ENCODE measurements at places on chromosomes 7 and 10. TPM values are rescaled to one million over a fixed set of nuclear protein-coding genes. Genes with fewer than 3 reads are reported as not detected.

Gene ANKRD2
- total RNA-seq = 6.8 TPM

DNA sequence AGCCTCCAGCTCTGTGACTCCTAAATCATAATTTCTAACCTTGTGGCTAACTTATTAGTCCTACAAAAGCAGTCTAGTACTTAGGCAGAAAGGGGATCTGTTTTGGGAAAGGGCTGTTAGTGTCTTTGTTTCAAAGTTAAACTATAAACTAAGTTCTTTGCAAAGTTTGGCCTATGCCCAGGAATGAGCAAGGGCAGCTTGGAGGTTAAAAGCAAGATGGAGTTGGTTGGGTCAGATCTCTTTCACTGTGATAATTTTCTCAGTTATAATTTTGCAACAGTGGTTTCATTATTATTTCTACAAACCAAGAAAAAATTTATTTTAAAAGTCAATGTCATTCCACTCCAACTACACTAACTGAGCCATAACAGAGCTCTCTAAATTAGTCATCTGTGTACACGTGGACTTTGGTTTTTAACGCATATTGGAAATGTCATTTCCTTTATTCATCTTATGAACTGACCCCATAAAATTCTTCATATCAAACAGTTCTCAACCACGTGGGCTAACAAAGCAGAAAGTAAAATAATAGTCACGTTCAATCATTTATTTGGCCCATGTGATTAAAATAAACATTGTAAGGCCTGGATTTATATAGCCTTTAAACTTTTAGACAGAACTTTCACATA is 143.2 kb upstream of the C7orf33 start:
- DNase-seq = no peak

DNA sequence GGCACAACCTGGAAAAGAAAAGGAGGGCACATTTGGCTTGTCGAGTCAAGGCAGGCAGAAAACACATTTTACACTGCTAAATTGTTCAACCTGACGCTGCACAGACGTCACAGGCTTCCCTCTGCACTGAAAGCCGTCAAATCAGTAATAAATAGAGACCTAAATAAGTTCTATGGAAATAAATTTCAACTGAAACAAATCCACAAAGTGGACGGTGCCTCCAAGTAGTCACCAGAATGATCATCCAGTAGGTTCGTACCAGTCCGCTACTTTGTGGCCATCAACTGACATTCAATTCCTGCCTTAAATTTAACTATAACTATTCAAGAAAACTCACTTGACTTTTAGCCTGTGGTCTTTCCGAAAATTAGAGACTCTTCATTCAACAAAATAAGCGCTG is 49.0 kb downstream of the NPVF start:
- no peak for DNase-seq

- no peak for DNase-seq
Observed at GRCh38 chr10:72648301-72648700, 22.4 kb upstream of the MICU1 start.

- no peak for DNase-seq
Observed at GRCh38 chr10:73044378-73045285, 52.0 kb downstream of the P4HA1 start.

DNA sequence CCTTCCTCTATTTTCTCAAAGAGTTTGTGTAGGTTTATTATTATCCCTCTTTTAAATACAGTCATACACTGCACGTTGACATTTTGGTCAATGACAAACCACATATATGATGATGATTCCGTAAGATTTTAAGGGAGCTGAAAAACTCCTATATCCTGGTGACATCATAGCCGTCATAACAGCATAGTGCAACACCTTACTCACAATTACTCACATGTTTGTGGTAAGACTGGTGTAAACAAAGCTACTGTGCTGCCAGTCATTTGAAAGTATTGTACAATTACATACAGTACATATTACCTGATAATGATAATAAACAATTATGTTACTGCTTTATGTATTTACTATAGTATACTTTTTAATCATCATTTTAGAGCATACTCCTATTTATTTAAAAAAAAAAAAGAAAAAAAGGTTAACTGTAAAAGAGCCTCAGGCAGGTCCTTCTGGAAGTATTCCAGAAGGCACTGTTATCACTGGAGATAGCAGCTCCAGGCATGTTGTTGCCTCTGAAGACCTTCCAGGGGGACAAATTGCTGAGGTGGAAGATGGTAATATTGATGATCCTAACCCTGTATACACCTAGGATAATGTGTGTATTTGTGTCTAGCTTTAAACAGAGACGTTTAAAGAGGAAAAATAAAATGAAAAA is 123.3 kb upstream of the CDK1 start:
- no peak for DNase-seq

Gene AKR1D1
- not detected for total RNA-seq
